AG08396 (cell line): ENCODE measurements at places on chromosomes 4 and X.
A peak's percentile ranks its signal among the peaks of the same experiment; 100 is the strongest.

DNA sequence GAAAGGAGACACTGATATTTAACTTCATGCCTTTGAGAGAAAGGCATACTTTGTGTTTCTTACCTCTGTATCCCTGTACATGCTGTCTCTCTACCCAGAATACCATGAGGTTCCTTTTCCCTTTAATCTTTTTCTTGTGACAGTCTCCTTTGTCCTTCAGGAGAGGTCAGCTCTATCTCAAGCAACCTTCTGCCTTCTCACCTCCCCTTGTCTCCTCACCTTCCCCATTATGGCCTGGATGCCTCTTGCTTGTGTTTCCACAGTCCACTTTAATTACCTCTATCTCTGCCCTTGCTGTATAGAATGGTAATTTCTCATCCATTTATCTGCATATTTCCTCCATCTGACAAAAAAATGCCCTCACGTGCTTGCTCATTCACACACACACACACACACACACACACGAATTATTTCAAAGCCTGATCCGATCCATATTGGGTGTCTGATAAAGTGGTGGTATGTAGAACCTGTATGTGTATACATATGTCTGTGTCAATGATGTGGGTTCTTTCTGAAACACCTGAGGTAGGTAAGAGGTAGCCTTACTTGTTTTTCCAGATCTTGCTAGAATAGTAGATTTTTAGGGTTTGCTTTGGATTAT lies 28.5 kb downstream of the MSN start:
- no peak for DNase-seq

DNA sequence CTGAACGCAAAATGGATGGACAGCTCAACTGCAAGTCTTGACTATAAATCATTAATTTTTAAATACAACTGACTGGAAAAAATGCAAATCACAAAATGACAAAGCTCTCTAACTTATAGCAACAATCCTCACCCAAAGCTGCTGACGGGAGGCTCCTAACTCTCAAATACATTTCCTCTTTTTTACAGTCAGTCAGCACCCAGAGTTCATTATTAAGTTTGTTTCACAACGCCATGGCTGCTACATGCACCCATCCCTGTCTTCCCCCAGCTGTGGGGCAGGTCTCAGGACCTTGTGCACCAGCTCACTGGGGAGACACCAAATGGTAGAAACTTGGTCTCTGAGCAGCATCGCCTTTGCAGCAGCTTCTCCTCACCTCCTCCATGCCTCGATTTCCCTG lies 97.6 kb downstream of the SLC34A2 start:
- no peak for DNase-seq

DNA sequence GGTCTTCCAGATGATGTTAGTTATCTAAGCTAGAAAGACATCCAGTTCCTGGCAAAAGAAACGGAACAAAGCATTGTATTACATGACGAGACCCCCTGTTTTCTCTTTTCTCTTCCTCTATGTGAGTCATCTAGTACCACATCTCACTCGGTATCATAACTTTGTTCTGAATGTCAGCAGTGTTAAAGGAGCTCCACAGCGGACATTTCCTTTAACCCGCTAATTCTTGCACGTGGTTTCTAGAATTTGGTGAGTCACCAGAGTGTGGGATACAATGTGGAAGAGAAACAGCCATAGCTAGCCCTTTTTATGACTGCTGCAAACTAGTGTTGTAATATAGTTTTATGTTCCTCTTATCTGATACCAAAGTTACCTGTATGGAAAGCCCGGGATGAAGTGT lies 243.7 kb downstream of the TENM3 start:
- DNase-seq, result no peak

- DNase-seq, result no peak
Observed at GRCh38 chr4:138307319-138307718, 65.2 kb upstream of the SLC7A11 start.

GRCh38 chrX:37755025-37755424 lies 24.8 kb upstream of the CYBB start:
- no peak for DNase-seq

- DNase-seq, result peak; percentile 18
Observed at GRCh38 chr4:149836546-149836945, 20.9 kb upstream of the IQCM start.
